H7 (cell line): ENCODE measurements at places on chromosomes 3 and 15. TPM values are rescaled to one million over a fixed set of nuclear protein-coding genes. Genes with fewer than 3 reads are reported as not detected.
A peak's percentile ranks its signal among the peaks of the same experiment; 100 is the strongest.

DNA sequence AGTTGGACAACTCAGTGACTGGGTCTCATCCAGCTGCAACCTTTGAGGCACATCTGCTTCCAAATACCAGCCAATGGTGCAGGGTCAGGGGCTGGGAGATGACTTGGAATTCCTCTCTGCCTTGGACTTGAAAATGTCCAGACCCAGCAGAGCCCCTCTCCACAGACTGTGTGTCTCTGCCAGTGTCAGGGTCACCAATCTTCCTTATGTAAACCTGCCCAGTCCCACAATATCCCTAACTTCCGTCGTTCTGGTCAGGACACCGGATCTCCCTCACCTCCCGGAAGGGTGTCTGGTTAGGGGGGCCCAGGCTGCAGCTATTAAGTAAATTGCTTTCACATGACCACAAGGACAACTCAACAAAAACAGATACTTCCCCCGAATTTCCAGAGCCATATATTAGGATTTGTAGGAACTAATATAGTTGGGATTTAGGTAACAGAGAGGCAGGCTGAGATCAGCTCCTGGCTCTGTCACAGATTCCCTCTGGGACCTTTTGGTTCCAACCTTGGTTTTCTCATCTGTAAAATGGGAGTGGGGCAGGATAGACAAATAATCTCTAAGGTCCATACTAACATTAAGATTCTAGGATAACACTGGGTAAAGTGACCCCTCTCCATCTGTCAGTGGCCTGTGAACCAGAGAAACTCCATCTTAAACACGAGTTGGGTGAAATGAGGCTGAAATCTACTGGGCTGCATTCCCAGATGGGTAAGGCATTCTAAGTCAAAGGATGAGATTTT is 30.8 kb downstream of the IGDCC3 start:
- DNase-seq: peak; percentile 8

The GLT8D1 gene
- 48.2 and 65.7 TPM in 2 replicates for total RNA-seq

The SOX14 gene
- 0.52 and 1.2 TPM in 2 replicates for total RNA-seq

GRCh38 chr15:29849716-29850115 is 27.4 kb upstream of the TJP1 start:
- DNase-seq: no peak

GRCh38 chr15:51128701-51129100 is 34.0 kb upstream of the TNFAIP8L3 start:
- no peak for DNase-seq

The ESYT3 gene
- 5.6 and 10.9 TPM in 2 replicates for total RNA-seq

The HCN4 gene
- 5.2 and 8.3 TPM in 2 replicates for total RNA-seq

DNA sequence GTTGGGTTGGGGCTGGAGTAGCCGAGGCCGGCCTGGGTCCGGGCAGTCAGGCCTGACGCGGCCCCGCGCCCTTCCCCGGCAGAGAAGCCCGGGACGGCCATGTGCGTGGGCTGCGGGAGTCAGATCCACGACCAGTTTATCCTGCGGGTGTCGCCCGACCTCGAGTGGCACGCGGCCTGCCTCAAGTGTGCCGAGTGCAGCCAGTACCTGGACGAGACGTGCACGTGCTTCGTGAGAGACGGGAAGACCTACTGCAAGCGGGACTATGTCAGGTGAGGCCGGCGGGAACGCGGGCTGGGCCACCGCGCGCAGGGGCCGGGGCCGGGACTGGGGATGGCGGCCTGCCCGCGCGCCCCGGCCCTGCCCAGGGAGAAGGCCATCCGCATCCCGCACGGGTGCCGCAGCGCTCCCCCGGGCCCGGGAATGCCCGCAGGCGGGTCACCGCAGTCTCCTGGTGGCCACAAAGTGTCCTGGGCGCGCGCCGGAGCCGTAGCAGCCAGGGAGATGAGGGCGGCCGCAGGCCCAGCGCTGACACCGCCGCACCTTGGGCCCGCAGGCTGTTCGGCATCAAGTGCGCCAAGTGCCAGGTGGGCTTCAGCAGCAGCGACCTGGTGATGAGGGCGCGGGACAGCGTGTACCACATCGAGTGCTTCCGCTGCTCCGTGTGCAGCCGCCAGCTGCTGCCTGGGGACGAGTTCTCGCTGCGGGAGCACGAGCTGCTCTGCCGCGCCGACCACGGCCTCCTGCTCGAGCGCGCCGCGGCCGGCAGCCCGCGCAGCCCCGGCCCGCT is 1.3 kb downstream of the ISL2 start:
- DNase-seq: peak; percentile 82
